Non-pigmented ciliary epithelial cell (primary cell): ENCODE measurements at places on chromosomes 16 and 17.

- no peak for DNase-seq
Observed at GRCh38 chr16:55853114-55853513, 20.2 kb upstream of the CES1 start.

GRCh38 chr16:15961060-15961511 is 11.7 kb downstream of the ABCC1 start:
- DNase-seq: no peak

- DNase-seq: no peak
Observed at GRCh38 chr17:42285346-42286050, 2.8 kb upstream of the STAT5A start.

GRCh38 chr16:4706871-4707270 is 13.5 kb downstream of the NUDT16L1 start:
- no peak for DNase-seq

DNA sequence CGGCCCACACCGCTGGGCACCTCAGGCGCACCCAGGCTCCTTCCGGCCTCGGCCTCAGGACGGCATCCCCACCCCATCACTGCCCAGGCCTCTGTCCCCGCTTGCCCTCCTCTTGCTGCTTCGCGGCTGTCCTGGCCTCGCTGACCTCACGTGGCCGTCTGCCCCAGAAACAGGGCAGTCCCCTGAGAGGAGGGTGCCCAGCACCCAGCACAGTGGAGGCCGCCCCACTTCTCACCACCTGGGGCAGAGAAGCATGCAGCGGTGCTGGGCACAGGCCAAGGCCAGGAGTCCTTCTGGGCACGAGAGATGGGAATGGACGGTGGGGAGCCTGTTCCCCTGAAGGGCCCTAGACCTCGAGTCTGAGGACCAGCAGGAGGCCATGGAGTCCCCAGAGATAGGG is 8.9 kb downstream of the HAGH start:
- no peak for DNase-seq

DNA sequence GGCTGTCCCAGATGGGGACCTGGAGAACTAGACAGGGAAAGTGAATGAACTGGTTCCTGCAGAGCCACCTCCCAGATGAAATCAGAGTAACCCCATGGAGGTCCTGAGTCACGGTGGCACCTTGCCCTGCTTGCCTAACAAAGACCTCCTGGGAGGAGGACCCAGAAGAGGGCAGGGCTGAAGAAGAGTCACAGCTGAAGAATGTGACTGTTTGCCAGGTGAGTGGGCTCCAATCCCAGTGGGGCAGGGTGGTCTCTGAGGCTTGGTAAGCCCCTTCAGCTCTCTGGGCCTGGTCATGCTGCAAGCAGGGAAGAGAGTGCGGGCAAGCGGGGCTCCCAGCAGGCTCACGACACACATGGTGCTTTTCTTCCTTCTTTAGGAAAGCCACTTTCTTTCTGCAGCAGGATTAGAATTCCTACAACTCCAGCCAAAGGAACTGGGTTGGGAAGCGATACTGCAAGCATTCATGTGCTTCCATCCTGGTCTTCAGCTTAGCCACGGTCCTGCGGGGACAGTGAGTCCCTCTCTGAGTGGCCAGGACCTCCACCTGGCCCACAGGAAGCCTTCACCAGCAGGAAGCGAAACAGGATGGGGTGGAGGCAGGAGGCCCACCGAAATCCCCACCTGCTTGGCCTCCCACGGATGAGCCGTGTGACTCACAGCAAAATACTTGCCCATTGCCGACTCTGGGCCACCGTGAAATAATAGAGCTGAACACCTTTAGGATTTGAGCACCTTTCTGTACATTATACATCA is 4.3 kb downstream of the C16orf74 start:
- no peak for DNase-seq

DNA sequence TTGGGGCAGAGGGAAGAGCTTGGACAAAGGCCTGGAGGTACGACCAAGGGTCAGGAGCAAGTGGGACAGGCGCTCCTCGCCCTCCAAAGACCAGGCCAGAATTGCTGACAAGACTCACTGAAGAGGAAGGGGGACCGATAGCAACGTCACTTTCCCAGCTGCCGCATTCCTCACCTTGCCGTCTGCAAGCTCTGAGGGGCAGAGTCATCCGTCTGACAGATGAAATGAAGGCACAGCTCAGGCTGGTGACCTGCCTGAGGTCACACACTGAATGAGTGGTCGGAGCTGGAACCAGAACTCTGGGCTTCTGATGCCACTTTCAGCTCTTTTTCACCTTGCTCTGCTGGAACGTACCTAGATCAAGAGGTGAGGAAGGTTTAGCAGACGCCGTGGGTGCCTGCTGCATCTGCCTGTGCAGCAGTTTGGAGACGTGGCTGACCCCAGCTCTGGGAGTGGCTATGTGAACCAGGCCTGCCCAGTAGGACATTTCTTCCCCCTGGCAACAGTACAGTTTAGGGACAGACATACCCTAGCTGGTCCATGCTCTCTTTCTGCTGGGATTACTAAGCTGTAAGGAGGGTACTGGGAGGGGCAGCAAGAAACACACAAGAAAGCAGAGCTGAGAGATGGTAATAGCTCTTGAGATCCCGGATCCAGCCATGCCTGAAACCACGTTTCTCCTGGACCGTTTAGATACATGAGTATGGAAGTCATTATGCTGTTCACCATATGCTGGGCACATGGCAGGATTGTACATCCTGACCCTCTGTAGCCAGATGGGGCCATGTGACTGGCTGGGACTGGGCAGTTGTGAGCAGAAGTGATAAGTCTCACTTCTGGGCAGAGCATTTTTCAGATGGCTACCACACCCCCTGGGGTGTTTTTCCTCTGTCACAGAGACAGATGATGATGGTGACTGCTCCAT is 50.9 kb downstream of the IL21R start:
- no peak for DNase-seq

DNA sequence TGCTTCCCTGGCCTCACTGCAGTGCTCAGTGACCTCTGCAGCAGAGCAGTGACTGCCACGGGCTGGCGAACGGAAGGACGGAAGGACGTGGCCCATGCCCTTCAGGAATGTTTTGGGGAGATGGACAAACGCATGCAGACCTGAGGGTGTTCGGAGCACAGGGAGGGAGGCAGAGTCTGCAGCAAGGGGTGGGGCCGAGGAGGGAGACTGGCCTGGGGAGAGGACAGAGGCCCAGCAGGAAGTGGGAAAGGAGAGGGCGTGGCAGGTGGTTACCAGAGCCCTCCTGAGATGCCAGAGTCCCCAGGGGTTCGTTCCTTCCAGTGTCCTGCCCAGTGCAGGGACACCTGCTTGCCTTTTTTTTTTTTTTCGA is 21.9 kb downstream of the ADORA2B start:
- no peak for DNase-seq

DNA sequence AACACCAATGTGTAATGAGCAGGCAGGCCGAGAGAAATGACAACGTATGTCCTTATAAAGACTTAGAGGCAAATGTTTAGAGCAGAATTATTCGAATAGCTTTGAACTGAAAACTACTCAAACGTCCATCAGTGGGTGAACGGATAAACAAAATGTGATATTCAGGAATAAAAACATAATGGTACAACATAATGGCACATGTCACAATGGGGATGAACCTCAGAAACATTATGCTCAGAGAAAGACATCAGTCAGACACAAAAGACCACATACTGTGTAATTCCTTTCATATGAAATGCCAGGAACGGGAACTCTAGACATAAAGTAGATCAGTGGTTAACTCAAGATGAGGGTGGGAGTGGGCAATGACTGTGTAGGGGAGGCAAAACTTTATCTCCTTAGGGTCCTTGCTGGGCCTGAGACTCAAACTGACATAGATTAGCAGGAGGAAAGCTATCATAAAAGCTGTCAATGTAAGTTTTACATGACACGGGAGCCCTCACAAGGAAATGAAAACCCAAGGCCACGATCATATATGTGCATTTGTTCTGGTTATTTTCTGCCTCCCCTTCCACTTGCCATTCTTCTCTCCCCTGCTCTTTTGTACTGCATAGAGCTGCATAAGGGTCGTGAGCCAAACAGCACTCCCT is 14.8 kb upstream of the ARL4D start:
- no peak for DNase-seq

GRCh38 chr16:78762222-78762621 is 662.8 kb downstream of the WWOX start:
- DNase-seq: no peak

DNA sequence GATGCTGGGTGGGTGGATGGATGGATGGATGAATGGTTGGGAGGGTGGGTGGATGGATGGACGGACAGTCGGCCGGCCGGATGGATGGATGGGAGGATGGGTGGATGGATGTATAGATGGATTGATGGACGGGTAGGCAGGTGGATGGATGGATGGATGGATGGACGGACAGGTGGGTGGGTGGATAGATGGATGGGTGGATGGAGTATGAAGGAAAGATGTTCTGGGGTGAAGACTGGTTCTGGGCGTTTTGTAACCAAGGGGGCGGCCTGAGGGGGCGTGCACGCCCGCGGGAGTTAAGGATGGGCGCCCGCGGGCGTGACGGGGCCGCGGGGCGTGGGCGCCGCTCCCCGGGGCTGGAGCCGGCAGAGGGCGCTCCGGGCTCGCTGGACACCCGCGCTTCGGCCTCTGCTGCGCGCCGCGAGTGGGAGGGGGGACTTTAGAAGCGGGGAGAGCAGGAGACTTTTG is at the start of gene NECAB2:
Gene NECAB2 (plus strand): TSS at position 407 of the 468 bp plus-strand sequence. CDS start 405 bp downstream, outside the sequence.
- no peak for DNase-seq

DNA sequence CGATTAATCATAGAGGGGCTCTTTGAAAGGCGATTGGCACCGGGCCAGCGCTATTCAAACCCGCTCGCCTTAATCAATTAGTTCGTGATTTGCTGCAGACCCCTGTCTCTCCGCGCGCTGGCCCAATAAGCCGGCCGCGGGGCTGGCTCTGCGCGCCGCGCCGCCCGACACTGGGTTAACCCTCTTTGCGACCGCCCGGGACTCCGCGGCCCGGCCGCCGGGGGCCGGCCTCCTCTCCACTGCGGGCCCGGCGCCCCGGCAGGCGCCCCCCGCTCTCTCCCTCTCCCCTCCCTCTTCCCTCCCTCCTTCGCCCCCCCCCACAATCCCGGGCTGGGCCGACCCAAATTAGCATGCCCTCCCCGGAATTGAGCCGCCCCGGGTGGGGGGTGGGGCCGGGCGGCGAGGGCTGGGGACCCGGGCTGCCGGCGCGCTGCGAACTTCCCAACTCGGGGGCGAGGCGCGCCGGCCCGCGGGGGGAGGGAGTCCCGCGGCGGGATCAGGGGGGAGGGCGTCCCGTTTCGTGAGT is 428 bp upstream of the SALL1 start:
- no peak for DNase-seq

DNA sequence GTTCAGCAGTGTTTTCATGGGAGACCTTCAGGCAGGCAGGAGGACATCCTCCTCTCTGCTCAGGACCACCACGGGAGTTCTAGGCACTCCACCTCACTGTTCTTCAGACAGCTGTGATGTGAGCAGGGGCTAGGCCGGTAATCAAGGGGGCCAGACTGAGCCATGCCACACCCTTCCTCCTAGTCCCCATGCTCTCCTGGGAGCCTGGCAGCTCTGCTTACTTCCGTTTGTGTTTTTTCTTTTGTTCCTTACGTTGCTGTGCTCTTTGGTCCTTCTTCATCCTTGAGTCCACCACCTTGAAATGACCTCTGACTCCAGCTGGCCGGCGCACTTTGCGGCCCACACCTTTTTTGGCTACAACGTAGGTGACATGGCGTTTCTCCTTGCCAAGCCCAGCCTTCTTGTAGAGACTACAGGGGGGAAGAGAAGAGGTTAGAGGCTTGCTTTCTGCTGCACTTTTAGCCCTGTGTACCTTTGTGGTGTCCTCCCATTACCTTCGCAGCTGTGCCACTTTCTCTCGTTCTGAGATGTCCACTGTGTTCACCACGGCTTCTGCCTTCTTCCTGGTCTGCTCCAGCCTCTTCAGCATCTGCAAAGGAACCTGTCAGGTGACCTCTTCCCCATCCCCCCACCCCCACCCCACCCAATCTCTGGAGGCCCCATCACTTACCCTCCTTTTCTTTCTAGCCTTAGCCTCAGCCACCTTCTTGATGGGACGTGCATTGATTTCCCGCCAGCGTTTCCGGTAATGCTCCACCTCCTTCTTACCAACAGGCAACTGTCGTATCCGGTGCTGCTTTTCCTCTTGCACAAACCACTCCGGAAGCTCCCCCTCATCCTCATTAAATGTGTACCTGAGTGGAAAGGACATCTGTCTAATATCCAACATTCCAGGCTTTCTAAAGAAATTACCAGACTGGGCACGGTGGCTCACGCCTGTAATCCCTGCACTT is 7.4 kb upstream of the PSMC5 start:
- DNase-seq: no peak

DNA sequence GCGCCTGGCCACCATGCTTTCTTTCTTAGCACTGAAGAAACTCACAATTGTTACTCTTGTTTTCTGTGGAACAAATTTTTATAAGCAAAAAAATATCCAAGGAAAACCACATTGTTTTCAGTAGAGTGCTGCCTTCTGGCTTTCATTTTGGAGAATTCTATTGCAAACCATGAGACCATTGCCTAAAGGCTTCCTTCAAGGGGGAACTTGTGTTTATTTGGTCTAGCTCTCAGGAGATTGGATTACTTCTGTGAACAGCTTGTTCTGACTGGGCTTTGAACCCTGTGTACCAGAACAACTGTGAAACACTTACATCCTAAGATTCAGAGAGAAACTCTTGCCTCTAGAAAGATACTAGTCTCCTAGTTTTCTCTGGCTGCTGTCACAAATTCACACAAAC is 32.1 kb downstream of the TOM1L1 start:
- no peak for DNase-seq

DNA sequence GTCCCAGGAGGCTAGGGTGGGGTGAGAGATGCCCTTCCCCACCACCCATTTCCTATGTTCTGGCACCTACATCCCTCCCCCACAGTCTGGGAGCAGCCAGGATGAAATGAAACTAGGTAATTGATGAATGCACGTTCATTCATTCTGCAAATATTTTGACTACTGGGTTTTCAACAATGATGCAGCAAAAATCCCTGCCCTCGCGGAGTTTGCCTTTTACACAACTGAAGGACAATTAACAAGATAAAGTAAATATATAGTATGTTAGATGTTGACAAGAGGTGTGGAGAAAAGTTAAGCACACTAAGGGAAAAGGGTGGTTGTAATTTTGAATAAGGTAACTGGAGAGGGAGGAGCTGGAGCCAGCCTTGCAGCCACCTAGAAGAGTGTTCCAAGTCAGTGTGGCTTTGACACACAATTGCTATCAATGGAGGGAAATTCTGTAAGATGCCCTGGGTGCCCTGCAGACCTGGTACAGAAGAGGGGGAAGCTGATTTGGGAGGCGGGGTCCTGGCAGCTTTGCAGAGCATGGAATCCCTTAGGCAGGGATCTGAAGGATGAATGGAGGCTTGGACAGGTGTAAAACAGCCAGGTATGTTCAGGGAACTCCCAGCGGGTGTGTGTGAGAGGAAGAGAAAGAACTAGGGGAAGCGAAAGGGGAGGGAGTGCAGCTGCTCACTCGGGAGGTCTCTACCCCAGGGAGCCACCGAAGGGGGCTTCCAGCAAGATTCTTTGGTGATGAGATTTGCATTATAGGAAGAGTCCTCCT is 2.5 kb downstream of the TMEM92 start:
- DNase-seq: no peak

- no peak for DNase-seq
Observed at GRCh38 chr17:40329839-40330794, 21.1 kb downstream of the RARA start.

DNA sequence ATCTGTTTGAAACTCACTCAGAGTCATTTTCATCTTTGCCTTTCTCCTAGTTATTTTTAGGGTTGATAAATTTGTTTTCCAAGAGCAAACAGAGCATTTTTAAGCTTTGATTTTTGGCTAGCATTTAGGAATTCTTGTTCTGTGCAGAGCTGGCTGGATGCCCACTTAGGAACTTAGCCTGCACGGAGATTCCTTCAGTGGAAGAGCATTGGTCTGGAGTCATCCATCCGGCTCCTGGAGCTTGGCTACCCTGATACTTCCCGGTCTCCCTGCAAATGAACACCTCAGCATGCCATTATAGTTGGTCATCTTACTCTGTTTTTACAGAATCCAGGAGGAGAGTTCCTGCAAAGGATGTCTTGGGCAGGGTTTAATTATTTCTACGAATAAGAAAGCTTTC is 57.1 kb downstream of the SPECC1 start:
- DNase-seq: no peak
